ENCODE measurements at places on chromosomes 3 and 15.

DNA sequence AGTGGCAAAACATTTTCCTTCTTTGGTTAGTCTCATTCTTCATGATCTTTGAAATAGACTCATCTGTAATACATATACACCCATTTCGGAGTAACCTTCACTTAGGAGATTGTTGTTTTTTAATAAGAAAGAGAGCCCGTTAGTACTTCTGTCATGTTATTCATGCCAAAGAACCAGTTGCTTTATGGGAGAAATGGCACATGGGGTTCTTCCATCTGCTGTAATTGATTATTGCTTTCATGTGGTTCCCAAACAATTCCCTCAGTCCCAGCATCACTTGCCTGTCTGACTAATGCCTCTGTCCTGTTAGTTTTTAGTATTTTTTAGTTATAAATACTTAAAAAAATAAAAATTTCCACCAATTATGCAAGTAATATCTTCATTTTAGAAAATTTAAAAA, 33.8 kb upstream of the FAH start:
- DNase-seq, result no peak

- DNase-seq, result no peak
Measured at GRCh38 chr3:82927309-82928253, 1166.1 kb upstream of the GBE1 start.

DNA sequence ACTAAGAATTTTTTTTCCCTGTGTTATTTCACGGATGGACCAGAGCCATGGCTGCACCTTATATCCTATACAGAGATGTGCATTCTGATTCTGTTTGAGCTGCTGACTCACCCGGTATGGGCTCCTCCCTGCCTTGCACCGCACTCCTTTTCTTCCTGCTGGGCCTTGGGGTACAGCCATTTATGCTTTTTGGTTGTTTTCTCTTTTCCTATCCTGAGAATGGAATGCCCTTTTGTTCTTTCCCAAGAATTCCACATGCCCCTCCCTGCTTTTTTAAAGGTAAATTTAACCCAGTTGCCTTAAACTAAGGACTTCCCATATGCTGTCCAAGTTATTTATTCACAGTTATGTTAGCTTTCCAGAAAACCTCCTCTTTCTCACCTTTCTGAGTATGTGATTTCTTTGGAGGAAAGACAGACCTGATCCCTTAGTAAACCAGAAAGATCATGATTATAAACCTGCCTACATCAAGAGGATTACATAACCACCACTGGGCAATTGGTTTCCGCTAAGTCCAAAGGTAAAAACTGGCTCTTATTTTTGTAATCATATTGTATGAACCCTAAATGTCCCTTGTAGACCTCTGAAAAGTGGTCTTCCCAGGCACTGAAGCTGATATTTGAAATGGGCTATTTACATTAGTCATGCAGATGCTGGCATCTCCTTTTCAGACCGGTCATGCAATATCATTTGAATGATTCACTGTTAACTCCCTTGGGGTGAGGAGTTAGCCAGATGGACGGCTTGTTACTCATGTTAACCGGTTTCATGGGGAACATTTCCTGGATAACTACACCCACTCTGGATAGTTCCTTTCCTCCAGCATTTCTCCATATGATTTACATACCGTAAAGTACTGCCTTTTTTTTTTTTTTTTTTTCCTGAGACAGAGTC, 45.5 kb downstream of the TMOD3 start:
- DNase-seq, result no peak

- DNase-seq, result no peak
Measured at GRCh38 chr3:65946438-65946837, 92.3 kb downstream of the MAGI1 start.

- DNase-seq, result no peak
Measured at GRCh38 chr15:79102595-79102994, 12.0 kb upstream of the RASGRF1 start.

DNA sequence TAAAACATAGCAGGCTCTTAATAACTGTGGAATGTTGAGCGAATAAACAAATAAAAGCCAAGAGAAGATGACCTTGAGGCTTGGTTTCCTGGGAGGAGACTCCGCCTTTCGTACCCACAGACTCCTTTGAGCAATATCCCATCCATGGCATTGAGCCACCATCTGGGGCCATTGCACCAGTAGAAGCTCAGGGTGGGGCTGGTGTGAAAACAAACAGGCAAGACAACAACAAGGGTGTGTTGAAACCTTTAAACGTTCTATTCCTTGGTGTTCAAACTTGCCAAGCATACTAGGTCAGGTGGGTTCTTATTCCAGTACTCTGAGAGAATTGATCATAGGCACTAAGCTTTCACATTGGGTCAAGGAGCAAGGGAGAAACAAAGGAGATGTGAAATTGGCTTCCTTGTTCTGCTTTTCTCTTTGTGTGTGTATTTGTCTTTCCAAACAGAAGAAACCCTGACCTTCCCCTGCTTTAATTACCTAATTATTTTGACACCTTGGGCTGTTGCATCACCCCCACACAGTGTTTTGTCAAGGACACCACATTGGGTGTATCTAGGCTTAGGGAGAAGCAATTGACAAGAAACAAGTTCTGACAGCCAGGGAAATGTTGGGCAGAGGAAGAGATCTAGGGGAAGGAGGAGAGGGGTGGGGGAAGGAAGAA, 105.1 kb upstream of the BCL6 start:
- no peak for DNase-seq

- peak; percentile 85 for DNase-seq
Measured at GRCh38 chr3:151843275-151843674, 29.4 kb downstream of the AADAC start.

DNA sequence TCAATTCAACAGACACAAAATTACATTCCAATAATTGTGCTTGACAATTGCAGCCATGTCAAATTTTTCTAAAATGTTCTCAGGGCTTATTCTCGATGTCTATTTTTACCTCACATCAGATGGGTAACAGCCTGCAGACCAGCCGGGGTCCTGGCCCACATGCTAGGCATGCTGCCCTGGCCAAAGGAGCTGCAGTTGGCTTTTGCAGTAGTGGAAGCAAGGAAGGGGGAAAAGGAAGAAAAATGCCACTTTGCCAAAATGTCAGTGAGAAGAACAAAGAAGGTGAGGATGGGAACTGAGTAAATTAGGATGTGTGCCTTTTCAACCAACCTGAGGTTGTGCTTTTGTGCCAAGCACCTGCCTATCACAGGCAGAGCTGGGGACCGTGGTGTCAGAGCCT, 161.0 kb downstream of the FOXB1 start:
- no peak for DNase-seq

DNA sequence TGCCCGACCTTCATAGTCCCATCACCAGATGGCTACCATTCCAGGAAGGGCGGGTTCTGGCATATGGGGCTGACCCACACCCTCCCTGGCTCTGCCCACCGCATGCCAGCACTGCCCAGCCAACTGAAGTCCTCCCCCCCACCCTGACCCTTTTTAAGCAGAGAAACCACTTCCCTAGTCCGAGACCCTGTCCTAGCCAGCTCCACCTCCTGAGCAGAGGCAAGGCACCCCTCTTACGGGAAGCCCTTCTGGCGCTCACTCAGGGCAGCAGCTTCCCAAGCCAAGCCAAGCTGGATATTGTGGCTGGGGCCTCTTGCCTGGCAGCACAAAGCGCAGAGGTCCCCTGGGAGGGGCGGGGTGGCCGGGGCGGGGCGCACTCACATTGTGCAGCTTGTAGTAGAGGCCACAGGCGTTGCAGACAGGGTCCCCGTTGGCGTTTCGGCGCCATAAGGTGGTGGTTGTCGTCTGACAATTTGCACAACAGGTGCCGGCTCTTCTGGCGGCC, 11.5 kb downstream of the GATA2 start:
- no peak for DNase-seq

GRCh38 chr3:138328341-138328740, 1.3 kb downstream of the NME9 start:
- no peak for DNase-seq

GRCh38 chr3:71502066-71502625, 81.4 kb downstream of the FOXP1 start:
- DNase-seq, result no peak

GRCh38 chr3:57298041-57298440, 5.6 kb upstream of the ASB14 start:
- no peak for DNase-seq

DNA sequence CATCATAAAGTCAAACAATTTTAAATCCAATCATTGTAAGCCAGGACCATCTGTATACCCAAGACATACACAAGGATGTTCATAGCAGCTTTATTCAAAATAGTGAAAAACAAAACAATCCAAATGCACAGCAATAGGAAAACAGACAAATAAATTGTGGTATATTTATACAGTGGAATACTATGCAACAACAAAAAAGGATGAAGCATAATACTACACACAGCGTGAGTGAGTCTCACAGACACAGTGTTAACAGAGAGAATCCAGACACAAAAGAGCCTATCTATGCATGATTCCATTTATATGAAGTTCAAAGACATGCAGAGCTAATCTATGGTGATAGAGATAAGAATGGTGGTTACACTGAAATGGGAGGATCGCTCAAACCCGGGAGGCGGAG, 5.6 kb upstream of the MUC20 start:
- DNase-seq, result no peak

DNA sequence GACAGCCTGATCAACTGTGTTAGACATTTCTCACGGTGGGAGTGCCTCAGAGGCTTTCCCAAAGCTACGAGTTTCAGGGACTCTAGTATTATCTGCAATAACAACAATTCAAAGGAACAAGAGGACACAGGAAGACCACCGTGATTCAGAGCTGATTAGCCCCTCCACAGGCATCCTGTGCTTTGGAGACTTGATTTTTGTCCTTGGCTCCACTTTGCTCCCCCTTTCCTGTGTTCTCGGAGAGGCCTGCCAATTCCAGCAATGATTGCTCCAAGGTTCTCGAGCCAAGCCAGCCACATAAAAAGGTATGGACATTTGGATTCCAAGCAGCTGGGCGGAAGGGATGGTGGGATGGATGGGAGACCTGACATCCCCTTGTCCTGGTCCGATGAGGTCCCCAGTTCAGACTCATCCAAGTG, 14.3 kb downstream of the EHD4 start:
- no peak for DNase-seq

GRCh38 chr3:63128380-63128779, 149.7 kb upstream of the SYNPR start:
- no peak for DNase-seq

GRCh38 chr3:155639462-155640055, 105.3 kb downstream of the PLCH1 start:
- DNase-seq, result no peak

DNA sequence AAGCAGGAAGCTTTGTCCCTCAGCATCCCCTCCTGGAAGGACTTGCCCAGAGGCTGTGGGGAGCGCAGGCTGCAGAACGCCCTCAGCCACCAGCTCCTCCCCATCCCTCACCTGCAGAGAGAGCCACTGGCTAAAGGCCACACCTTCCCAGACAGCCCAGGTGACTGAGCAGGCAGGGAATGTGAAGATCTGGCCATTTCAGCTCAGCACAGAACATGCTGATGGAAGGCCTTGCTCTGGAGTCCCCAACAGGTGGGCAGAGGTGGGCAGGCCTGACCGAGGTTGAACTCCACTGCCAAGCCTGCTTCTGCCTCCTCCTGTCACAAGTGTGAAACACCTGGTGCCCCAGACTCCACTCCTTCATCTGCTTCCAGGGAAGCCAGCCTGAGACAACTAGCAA, 50.7 kb upstream of the SEC61A1 start:
- no peak for DNase-seq

- DNase-seq, result no peak
Measured at GRCh38 chr3:190721330-190721729, 141.2 kb downstream of the GMNC start.

- DNase-seq, result no peak
Measured at GRCh38 chr3:29240248-29240647, 40.6 kb upstream of the RBMS3 start.

GRCh38 chr3:129605203-129605921, 1.1 kb downstream of the PLXND1 start:
- DNase-seq, result no peak

- no peak for DNase-seq
Measured at GRCh38 chr3:128794067-128794768, 68.2 kb downstream of the RAB7A start.

- DNase-seq, result no peak
Measured at GRCh38 chr3:160331127-160331937, 67.7 kb downstream of the IFT80 start.

DNA sequence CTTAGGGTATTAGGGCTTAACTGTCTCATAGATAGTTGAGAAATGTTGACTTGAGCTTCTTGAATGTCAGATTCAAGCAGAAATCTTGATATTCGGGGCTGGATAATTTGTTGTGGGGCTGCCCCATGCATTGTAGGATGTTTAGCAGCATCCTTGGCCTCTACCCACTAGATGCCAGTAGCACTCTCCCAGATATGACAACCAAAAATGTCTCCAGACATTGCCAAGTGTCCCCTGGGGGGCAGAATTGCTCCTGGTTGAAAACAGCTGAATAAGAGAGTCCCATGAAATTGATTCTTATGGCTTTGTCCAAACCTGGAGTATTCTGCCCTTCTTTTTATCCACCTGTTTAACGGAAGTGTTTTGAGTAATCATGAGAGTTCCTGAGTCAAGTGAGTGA, 15.9 kb upstream of the LCMT2 start:
- no peak for DNase-seq

GRCh38 chr3:158718490-158719170, 13.6 kb downstream of the RARRES1 start:
- DNase-seq, result no peak

DNA sequence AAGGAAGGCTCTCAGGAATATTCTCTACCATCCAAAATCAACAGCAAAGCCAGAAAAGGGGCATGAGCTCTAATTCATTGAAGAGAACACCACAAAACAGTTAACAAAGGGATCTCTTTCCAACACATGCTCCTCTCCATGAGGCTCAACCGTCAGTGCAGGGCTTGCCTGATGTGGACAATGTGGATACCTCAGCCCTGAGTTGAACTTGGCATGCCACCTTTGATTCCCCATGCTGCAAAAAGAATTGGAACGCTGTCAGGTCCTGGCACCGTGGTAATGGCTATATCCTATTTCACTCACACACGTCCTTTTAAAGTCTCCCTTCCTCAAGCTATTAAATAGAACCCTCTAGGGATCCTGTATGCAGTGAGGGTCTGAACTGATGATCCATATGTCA, 30.7 kb upstream of the IP6K2 start:
- DNase-seq, result no peak

GRCh38 chr3:40407611-40408010, 20.6 kb downstream of the ENTPD3 start:
- no peak for DNase-seq

DNA sequence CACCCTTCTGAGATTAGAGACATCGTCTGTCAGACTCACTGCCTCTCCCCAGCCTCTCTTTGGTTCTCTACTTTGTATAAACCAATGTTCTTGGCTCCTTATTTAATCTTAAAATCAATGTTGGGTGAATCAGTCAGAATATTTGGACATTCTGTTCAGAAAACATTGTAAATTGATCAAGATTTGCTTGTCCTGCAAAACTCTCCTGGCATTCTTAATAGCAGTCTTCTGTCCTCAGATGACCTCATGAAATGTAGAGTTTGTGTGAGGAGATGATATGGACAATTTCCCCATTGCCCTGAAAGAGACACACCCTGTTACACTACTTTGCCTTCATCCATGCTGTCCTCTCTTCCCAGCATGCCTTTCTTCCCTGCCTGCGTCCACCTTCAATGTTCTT, 33.6 kb downstream of the CD200R1L start:
- DNase-seq, result no peak

- no peak for DNase-seq
Measured at GRCh38 chr15:49715701-49716100, 94.9 kb downstream of the DTWD1 start.
